Ascending aorta (tissue), 2 donors: ENCODE measurements at places on chromosomes 1 and 21. TPM values are rescaled to one million over a fixed set of nuclear protein-coding genes. Genes with fewer than 3 reads are reported as not detected.

The VPS26C gene
- total RNA-seq, result 137 TPM

The LAD1 gene
- 0.43 TPM for total RNA-seq

The UQCRHL gene
- total RNA-seq, result not detected

The ADORA3 gene
- 3.6 TPM for total RNA-seq

The ESRRG gene
- not detected for total RNA-seq

The SLC25A34 gene
- total RNA-seq, result 5.7 TPM

The GBP6 gene
- total RNA-seq, result not detected

The BCL2L15 gene
- total RNA-seq, result not detected

The CD84 gene
- total RNA-seq, result 1.1 TPM

The TGFB2 gene
- 9.9 TPM for total RNA-seq

The ARHGEF16 gene
- total RNA-seq, result not detected

The RHBG gene
- total RNA-seq, result not detected

The IBA57 gene
- total RNA-seq, result 55.6 TPM

The KRTAP11-1 gene
- not detected for total RNA-seq

The RASSF5 gene
- 8.9 TPM for total RNA-seq

The SPRR3 gene
- 0.53 TPM for total RNA-seq

The ACTL8 gene
- not detected for total RNA-seq

The SEC16B gene
- 8.6 TPM for total RNA-seq

The KRTAP6-1 gene
- not detected for total RNA-seq

The IL12RB2 gene
- not detected for total RNA-seq

The TNFRSF4 gene
- total RNA-seq, result 4.8 TPM

The EXTL1 gene
- 0.85 TPM for total RNA-seq

The TRAF5 gene
- total RNA-seq, result 3.9 TPM

The KCNJ6 gene
- 0.64 TPM for total RNA-seq
